AG09319 (cell line): ENCODE measurements at places on chromosomes 7 and 10.
A peak's percentile ranks its signal among the peaks of the same experiment; 100 is the strongest.

DNA sequence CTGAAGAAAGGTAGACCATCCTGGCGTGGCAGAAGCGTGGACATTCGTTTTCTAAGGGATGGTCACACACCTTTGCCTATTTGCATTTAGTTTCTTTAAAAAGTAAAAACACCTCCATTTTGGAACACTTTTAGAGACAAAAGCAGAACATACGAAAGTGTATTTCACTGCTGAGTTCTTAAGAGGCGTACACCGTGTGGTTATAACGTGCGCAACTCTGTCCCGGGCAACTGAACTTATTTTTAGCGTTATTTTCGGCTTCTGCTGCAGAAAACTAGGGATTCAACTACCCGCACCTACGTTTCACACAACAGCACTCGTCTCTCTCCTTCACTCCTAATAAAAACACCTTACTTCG, 557 bp upstream of the LSM8 start:
- DNase-seq, result no peak

DNA sequence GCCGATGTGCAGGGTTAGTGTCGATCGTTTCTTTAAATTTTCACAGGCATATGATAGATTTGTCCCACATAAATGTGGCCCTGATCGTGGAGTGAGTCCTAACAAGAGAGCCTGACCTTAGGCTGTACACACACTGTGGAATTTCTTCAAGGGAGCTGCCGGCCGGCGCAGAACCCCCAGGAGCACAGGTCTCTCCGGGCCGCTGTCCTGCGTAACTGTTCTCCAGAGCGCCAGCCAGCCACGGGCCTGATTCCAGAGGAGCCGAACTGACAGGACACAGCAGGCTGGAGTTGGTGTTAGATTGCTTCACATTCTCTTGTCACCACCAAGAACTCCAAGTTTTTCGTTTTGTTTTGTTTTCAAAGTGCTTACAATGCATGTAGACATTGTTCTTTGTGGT, 37.3 kb downstream of the SHH start:
- DNase-seq, result no peak

GRCh38 chr7:32222251-32222900, 152.2 kb upstream of the PDE1C start:
- no peak for DNase-seq

GRCh38 chr10:30781670-30782121, 152.1 kb upstream of the LYZL2 start:
- peak; percentile 47 for DNase-seq

- DNase-seq, result no peak
Observed at GRCh38 chr7:11584406-11585031, 247.5 kb downstream of the THSD7A start.

- DNase-seq, result no peak
Observed at GRCh38 chr7:133941496-133941895, 185.6 kb upstream of the LRGUK start.

- peak; percentile 12 for DNase-seq
Observed at GRCh38 chr7:15305002-15305600, 256.7 kb downstream of the AGMO start.

GRCh38 chr7:74417419-74417971, 36.2 kb upstream of the GTF2IRD1 start:
- peak; percentile 36 for DNase-seq

DNA sequence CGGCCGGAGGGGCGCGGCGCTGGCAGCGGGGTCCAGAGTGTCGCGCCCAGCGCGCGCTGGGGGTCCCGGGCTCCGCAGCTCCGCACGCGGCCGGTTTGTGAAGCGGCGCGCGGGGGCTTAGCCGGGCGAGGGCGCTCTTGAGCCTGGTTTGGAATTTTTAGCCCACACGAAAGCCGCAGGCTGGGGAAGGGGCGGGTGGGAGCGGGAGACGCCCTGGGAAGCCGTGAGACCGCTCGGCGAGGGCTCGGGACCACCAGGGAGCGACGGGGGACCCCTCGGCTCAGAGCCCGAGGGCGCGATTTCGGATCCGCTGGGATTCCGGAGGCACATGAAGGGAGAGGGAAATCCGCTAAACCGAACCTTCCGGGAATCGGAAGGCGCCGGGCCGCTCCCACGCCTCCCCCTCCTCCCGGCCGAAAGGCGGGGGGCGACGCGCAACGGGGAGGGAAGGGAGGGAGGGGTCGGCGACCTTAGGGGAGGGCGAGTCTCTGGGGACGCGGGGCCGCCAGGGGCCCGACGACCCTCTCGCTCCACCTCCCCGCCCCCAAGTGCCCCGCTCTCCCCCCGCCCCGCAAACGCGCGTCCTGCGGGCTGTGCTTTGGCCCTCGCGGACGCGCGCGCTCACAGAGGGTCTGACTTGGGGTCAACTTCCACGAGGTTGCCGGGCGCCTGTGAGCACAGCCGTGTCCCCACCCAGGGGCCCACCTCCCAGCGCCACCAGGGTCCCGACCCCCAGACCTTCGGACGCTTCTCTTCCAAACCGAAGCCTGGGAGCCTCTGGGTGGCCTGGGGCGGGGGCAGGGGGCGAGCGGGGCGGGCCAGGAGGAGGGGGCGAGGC, 5.1 kb upstream of the ELFN1 start:
- DNase-seq, result no peak

DNA sequence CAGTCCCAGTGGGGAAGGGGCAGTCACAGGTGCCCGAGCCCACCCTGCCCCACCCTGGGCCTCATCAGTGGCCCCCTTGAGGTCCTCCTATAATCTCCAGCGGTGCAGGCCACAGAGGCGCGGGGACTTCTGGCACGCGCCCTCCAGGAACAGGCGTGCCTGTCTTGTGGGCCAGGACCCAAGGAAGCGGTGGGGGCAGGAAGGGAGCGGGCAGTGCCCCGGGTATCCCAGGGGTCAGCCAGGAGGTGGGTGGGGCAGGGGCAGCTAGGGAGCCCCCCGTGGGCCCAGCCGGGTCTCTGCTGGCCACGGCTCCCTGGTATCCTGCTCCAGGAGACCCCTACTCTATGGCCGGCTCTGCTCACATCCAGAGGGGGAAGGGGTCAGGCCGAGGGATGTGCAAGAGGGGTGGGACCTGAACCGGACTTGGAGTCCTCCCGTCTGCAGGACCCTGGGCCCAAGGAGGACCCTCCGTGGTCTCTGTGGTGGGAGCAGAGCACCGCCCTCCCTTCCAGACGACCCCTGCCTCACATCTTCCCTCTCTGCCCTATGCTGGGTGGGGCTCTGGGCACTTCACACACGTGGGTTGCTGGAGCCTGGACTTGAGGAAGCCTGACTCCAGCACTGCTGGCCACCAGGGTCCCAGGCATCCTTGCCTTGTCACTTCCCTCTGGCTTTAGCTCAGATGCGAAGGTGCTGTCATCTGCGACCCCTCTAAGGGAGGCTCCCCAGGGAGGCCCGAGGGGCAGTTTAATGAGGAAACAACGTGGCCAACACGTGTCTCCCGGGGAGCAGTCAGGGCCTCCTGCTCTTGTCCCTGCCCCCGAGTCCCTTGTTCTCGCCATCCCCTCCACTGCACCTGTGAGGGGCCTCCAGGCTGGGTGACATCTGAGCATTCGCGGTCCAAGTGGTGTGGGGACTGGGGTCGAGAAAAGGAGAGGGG, 18.3 kb upstream of the GRIFIN start:
- no peak for DNase-seq

- DNase-seq, result no peak
Observed at GRCh38 chr10:28905371-28905770, 228.1 kb downstream of the BAMBI start.

DNA sequence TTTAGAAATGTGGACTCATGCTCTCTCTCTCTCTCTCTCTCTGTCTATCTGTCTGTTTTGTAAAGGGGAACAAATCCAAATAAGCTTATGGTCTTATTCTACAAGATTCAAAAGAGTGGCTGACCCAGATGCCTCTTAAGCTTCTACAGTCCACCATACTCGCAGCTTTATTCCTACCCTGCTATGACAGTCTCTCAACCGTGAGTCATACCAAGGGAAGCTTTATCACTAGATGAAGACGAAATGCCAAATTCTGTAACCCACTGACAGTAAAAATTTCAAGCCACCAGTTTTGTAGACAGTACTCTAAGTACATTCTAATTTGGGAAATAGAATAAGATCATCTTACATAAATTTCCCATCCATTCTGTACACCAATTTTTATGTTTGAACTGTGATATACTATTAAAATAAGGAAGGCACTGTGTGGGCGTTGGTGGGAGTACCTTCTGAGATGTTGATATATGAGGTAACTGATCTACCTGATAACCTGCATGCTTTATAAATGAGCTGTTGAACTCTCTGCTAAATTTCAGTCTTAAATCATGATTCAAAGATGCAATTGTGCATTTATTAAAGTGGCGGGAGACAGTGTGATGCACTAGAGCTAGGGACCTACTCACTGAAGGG, 153.2 kb downstream of the KLF6 start:
- DNase-seq, result no peak

- DNase-seq, result no peak
Observed at GRCh38 chr7:65233409-65234034, 140.1 kb upstream of the ZNF92 start.

GRCh38 chr10:129966370-129966888, 2.4 kb upstream of the EBF3 start:
- no peak for DNase-seq

DNA sequence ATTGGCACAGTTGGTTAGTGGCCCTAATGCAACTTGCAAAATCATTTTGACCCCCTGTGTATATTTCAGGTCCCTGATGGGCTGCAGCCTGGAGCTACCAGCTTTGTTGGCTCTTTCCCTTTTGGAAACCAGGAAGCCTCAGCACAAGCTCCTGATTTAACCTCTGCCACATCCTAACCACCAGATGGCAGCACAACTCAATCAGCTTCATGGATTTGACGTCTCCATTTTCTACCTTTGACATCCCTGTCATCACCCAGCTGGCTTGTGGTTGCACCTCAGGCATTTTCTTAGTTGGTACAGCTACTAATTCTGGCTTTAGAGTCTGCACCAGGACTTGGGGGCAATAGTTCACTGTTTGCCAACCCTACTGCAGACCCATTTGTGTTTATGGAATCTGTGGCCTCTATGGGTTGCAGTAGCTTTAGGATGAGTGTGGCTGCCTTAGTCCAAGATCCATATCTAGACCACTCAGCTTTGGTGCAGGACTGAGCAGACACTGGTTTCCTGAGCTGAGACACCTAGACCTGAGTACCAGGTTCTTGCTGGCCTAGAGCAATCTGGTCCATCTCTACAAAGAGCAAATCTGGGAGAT, 456.2 kb downstream of the REEP3 start:
- DNase-seq, result no peak

GRCh38 chr10:74076961-74077360, 73.7 kb downstream of the AP3M1 start:
- DNase-seq, result no peak

- DNase-seq, result no peak
Observed at GRCh38 chr7:128108129-128108528, 76.9 kb upstream of the LRRC4 start.

- no peak for DNase-seq
Observed at GRCh38 chr7:23607866-23608265, 10.7 kb downstream of the CCDC126 start.

GRCh38 chr10:69862882-69863530, 61.3 kb downstream of the COL13A1 start:
- DNase-seq, result no peak

DNA sequence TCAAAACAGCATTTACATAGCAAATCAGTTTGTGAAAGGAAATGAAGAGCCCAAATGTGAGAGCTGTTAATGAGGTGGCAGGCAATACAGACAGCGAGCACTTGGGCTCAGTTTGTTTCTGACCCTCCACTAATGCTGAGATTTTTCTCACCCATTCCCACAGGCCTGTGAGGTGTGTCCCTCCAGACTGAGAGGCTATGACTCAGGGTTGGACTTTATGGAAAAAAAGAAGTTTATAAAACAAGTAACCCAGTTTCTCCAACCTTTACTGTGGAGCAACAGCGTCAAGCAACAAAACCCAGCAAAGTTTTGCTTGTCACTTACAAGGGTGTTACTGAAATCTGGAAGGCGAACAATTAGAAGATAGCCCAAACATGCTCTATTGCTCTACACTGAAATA, 4.9 kb upstream of the FEZF1 start:
- DNase-seq, result no peak

DNA sequence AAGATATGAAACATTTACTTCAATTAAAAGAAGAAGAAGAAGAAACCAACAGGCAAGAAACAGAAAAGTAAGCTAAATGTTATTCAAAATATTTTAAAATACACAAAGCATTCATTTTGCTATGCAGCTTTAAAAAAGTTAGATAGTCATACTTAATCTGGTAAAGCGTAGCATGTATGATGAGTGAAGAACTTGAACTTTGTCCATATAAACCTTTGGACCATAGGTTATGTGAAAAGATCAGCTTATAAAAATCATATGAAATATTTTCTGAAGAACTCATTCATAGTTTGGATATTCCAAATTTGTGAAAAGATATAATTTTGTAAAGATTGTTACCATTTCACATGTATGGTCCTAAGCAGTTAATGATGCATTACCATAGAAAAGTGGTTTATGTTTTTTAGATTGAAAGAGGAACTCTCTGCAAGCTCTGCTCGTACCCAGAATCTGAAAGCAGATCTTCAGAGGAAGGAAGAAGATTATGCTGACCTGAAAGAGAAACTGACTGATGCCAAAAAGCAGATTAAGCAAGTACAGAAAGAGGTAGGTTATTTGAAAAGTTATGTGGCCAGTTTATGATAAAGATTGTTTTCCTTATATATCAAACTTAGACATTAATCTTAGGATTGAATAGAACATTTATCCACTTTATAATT, 37.3 kb downstream of the KIF20B start:
- DNase-seq, result no peak

- peak; percentile 28 for DNase-seq
Observed at GRCh38 chr7:19964246-19964645, 190.8 kb upstream of the TMEM196 start.

- DNase-seq, result no peak
Observed at GRCh38 chr7:54069843-54070242, 472.3 kb upstream of the VSTM2A start.

DNA sequence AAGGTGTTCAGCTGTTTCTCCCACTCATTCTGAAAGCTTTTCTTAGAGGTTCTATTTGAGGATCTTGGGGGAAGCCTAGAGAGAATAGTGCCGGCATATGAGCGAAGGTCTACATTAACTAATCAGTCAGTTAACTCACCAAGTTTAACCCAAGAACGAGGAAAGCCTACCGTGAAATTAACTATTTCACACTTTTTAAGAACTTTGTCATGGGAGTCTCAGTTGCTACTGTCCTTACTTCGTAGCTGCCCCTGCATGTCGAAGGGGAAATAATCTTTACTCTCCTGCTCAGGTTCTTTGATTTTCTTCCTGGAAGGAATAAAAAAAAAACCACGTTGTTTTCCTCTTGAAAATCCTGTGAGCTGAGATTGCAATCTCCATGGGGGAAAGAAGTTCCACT, 115.1 kb downstream of the FRMD4A start:
- DNase-seq, result no peak

DNA sequence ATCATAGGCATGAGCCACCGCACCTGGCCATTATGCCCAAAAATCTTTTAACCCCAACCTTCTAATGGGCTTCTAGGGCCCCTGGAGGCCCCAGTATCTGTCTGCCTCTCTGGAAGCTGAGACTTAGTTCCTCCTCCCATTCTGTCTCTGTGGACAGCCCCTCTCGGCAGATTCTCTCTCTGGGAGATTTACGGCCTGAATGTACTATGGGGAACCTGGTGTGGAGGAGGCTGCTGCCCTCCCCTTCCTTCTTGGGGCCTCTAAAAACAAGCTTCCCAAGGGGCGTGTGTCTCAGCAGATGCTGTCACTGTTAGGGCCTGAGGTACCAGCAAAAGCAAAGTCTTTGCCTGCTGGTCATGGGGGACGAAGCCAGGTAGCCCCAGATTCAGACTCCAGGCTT, 35.8 kb upstream of the PRKAR1B start:
- DNase-seq, result no peak
